ENCODE measurements at places on chromosomes 13 and 19.
A peak's percentile ranks its signal among the peaks of the same experiment; 100 is the strongest.

DNA sequence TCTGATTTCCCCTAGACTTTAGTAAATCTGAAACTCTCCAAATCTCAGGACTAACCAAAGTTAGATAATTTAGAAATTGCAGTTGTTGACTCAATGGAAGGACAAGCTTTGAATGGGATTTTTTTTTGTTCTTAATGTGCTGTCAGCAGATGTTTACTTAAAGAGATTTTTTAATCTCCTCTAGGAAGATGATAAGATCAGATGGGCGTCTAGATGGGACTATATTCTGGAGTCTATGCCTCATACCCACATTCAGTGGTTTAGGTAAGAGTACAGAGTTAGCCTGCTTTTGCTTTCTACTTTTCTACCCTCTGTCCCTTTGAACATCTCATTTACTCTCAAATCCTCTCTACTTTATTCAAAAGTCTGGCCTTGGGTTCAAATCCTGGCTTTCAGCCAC is 39.3 kb downstream of the TM9SF2 start:
- DNase-seq, result no peak

GRCh38 chr19:11437955-11438354 is 2.5 kb downstream of the PRKCSH start:
- no peak for DNase-seq

GRCh38 chr19:51098365-51099046 is 9.7 kb downstream of the CTU1 start:
- DNase-seq, result no peak

- DNase-seq, result no peak
Observed at GRCh38 chr13:21905486-21905885, 234.6 kb downstream of the FGF9 start.

DNA sequence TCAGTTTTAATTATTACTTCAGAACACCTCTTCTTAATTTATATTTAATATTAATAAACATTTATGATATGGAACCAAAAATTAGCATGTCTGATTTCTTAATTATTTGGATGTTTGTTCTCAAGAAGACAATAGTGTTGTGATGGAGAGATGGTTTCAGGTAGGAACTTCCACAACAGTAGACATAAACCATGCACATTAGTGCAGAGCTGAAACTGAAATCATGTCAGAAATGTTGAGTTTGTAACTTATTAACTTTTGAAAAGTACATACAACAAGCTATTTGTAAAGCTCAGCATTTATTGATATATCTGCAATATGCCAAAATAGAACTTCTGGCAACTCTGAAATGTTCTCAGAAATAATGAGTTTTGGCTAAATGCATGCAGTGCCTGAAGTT is 11.8 kb upstream of the EDNRB start:
- DNase-seq, result no peak

GRCh38 chr13:79516595-79516994 is 35.6 kb downstream of the NDFIP2 start:
- no peak for DNase-seq

DNA sequence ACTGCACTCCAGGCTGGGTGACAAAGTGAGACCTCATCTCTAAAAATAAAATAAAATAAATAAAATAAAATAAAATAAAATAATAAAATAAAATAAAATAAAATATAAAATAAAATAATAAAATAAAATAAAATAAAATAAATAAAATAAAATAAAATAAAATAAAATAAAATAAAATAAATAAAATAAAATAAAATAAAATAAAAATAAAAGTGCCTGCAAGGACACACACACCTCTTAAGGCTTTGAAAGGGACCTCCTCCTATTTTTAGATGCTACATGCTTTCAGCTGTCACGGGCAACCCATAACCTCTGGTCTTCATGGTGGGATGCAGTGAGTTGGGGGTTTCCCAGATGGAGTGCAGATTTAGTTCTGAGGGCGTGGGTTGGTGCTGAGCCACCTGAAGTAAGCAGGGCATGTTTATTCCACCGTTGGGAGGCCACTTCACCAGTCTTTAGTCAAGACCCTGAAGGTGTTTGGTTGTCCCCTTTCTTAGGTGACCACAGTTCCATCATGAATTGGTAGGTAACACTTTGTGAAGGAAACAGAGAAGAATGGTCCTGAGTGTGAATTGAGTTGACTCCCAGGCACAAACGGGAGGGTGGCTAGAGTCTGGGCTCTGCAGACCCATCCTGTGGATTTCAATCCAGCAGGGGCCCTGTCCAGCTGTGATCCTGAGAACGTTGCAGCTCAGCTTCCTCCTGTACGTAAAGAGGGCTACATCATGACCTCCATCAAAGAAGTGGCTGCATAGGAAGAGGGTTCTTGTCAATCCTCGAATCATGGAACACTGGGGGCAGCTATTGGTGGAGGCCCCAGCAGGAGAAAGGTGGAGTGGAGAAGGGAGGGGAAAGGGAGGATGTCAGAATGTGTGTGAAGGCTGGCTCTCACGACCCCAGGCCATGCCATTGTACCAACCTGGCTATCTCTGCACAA is 234.2 kb downstream of the ZNF536 start:
- no peak for DNase-seq

GRCh38 chr19:33702606-33703437 is 81.1 kb downstream of the CHST8 start:
- DNase-seq, result no peak

- DNase-seq, result no peak
Observed at GRCh38 chr13:47908197-47908902, 92.7 kb downstream of the SUCLA2 start.

- DNase-seq, result no peak
Observed at GRCh38 chr13:59562924-59563323, 600.8 kb downstream of the DIAPH3 start.

- no peak for DNase-seq
Observed at GRCh38 chr13:103640606-103641005, 574.4 kb upstream of the SLC10A2 start.

DNA sequence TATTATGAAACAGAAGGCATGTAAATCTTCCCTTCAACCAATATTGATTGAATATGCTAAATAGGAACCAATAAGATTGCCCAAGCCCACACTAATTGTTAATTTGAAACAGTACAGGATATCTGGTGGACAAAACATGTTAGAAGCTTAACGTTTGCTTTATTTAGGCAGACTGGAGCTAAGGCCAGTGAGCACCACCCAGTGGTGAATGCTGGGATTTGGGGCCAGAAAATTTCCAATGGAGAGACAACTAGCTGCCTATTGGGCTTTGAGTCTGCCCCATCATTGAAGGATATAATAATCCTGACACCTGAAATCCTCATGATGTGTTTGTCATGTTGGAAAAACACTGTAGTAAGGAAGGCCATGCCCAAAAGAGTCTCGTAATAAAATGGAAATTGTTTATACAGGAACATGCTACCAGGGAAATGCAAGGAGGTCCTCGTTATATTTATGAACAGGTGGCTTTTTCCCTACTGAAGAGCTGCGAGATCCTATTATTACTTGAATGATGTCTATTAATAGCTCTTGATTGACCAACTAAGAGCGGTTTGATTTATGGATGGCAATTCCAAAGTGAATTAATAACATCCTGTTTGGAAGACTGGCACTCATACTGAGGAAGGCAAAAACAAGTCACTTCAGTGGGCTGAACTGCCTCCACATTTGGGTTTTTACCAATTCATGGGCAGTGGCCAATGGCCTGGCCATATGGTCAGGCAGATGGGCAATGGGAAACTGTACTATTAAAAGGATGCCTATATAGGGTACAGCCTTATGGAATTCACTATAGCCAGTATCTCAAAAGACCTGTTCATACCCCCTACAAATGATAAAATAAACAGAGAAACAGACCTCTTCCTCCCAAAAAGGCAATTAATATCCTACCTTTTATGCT is 8.7 kb downstream of the SIGLECL1 start:
- DNase-seq, result peak; percentile 18
